ENCODE measurements at places on chromosomes 7 and 10.

DNA sequence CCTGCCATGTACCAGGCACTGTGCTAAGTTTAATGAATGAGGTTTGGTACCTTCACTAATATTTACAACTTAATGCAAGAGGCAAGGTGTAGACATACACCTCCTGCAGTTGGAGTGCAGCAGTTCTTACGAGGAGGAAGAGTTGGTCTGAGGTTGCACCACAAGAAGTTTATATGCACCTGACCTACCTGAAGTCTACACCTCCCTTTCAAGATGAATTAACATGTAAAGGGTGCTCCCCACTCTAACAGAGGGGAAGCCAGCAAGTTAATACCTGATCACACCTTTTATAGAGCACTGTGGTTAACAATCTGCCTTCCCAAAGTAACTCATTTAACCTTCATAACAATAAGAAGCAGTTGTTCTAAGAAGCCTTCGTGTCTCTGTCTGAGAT lies 120.0 kb downstream of the LYZL1 start:
- no peak for DNase-seq

GRCh38 chr10:78757344-78757925 lies 311.3 kb upstream of the ZMIZ1 start:
- DNase-seq = no peak

GRCh38 chr7:142645777-142646176 lies 103.5 kb upstream of the PRSS1 start:
- no peak for DNase-seq

DNA sequence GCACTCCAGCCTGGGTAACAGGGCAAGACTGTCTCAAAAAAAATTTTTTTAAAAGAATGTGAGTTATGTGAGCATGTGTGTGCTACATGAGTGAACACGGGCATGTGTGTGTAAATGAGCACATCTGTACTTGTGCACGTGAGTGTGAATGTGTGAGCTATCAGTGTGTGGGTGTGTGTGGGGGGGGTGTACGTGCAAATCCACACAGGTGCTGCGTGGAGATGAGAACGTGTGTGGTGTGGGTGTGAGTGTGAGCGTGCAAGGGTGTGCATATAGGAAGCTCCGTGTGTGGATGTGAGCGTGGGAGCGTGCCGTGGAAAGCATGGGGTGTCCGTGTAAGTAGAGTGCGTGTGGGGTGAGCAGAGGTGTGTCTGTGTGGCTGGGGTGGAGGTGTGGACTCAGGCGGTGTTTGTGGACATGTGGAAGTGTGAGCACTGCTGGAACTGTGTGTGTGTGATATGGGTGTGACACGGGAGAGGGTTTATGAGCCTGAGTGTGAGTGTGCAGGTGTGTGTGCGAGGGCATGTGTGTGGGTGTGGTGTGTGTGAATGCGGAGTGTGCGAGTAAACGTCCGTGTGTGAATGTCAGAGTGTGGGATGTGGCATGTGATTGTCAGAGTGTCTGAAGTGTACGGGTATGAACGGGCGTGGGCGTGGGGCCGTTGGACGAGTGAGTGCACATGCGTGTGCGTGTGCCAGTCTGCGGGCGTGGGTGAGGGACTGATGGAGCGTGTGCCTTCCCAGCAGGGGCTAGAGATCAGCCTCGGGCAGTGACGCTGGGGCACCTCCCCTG lies 45.9 kb upstream of the TNRC18 start:
- no peak for DNase-seq

- DNase-seq = no peak
Observed at GRCh38 chr10:11355592-11355991, 255.9 kb downstream of the USP6NL start.

- no peak for DNase-seq
Observed at GRCh38 chr10:99234041-99234790, 1.4 kb downstream of the HPSE2 start.

DNA sequence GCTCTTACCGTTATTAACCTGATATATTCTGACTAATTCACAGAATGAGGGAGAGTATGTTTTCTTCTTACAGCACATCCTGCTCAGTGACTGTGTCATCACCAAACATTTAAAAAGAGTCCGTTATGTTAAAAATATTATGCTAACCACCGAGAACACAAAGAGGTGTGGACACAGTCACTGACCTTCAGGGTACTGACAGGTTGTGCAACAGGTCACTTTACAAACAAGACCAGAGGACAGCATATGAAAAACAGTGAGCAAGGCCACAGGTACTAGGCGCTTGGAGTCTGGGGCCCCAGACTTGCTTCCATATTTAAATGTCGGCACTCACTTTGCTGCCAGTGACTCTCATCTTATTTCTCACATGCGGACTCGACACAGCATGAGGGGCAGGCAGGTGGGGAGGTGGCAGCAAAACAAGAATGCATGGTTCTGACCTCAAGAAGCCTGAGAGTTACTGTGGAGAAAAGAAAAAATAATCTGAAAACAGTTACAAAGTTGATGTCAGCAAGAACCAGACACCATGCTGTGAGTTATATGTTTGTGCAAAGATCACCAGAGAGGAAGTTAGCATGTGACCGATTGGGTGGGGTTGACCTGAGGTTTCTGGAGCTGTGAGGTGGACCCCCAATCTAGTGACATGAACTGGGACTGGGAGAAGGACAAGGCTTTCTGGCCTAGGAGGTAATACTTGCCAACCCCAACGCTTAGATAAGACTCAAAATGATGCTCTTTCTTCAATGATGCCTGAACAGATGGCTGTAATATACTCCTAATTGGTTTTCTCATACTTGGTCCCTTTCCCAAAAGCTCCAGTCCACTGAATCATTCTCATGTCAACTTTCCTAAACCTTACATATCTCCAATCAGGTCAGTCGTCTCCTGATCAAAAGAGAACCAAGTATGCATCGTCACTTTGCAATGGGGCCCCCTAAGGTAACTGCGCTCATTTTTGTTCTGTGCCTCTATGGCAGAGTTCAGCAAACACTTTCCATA lies 102.4 kb downstream of the HIPK2 start:
- DNase-seq = no peak

GRCh38 chr10:61503051-61503450 lies 49.9 kb upstream of the TMEM26 start:
- no peak for DNase-seq

DNA sequence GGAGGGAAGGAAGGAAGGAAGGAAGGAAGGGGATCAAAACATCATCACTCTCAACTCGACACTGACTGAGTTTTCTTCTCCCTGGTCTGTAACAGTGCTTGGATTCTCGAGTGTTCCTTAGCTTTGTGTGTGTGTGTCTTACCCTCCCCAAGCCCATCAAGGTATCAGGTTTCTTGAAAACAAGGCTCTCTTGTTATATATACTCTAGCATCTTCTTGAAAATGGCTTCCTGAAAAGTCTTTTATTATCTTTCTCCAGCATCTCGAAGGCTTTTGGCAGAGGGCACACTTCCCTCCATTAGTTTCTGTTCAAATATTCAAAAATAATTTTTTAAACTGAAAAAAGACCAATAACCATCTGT lies 13.4 kb downstream of the SERPINE1 start:
- no peak for DNase-seq

DNA sequence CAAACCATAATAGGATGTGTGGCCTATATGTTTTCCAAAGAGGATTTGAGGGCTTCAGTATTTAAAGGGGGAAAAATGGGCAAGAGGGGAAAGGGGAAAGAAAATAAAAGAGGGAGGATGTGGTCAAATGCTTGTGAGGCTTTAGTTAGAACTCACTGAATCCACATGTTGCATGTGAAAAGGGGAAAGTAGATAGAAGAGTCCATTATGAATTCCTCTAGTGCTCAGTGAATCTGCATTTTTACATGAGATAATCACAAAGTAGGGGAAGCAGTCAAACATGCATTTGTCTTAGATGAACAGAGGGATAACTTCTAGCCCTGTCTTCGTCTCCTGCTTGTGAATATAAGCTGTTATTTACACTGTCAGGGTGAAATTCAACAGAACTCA lies 24.6 kb upstream of the AKAP9 start:
- DNase-seq = no peak

- DNase-seq = no peak
Observed at GRCh38 chr7:101629171-101629570, at the start of gene MYL10. Gene MYL10, minus strand, starts transcription at chr7:101629296. Its CDS starts 178 bp downstream, at chr7:101629118.

GRCh38 chr7:79590391-79590790 lies 136.9 kb upstream of the MAGI2 start:
- DNase-seq = no peak

DNA sequence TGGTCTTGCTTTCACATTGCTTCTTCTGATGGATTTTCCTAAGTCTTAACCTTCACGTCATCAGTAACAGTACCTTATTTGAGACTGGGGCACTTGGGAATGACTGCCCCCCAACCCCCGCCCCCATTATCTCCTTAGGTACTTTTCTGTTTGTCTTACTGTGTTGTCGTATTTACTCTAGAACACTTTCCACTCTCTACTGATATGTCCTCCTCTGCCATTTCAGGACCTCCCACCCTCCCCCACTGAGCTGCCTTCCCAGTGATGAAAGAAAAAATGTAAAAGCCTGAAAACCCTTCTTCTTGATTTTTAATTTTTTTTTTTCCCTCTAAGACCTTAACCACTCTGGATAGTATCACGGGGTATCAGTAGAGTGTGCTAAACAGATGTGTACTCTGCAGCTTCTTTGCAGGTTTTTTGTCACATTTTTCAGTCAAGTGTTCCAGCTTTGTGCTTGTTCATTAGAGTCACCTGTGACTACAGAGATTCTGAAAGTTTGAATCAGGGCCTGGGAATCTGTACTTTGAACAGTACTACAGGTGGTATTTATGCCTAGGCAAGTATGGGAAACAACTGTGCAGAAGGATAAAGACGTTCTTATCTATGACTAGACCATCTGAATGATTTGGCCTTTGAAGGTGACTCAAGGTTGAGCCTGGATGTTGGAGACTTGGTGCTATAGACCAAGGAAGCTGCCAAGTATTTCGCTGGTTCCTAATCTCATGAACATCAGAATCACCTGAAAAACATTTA lies 8.3 kb downstream of the CALU start:
- no peak for DNase-seq

DNA sequence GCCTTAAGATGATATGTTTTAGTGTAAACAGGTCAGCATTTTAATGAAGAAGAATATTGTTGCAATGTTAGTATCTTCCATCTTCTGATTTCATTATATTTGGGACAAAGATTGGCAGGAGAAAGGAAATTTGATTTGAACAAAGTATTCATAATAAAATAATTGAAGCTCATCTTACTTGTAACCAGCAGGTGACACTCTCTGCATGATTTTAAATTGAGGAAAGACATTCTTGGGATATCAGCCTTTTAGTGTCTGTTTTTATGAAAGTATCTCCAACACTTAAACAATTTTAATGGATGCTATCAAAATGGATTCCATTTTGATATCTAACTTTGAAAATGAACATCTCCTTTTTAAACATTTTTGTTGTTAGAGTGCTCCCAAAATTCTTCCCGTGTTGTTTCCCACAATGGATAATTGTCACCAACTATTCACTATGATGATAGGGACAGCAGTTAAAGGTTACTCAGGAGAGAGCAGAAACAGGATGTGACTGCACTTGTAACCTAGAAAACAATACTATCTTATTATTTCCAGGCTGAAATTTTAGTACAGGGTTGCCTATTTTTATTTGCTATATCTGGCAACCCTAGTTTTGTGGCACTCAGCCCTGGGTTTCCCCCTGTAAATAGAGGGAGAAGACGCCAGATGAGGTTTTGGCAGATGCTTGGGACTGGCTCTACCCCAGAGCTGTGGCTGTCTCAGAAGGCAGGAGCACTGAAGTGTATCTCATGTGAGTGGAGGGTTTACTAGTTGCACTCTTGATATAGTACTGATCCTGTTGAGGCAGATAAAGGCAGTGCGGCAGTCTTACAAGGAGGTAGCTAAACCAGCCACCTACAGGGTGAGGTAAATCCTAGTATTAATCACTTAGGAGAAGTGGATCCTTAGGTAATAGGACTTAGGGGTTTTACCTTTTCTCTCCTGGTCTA lies 31.0 kb upstream of the ABCB4 start:
- no peak for DNase-seq

- no peak for DNase-seq
Observed at GRCh38 chr10:72694476-72695369, 2.8 kb downstream of the MCU start.

DNA sequence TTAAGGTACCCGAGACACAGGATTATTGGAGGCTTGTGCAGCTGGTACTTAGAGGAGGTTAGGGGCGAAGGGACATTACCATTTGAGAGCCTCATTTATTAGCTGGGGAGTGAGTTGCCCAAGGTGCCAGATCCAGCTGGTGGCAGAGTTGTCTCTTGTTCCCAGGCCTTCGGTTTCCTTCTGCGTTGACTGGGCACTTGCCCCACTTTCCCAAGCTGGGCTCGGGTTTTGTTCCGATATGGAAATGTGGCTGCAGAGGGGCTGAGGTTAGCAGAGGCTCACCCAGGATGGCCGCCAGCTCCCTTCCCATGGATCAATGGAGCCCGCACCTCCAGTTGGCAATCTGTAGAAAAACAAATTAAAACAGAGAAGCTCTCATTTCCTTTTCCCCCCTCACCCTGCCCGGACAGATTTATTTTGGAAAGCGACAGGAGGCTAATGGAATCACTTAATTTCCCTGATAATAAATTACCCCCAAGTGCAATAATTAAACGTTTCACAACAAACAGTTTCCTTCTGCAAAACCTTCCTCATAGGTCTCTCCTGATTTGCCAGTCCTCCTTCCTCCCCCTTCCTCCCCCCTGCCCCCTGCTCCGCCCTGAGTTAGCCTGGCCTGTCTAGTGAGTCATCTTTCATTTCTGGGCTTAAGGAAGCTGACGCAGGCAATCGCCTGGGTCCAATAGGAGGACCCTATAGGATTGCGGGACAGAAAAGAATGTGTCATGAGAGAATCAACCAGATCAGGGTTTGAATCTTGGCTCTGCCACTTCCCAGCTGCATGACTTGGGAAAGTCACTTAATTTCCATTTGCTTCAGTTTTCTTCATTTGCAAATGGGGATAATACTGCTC lies 51.7 kb downstream of the ADRA2A start:
- no peak for DNase-seq

- DNase-seq = no peak
Observed at GRCh38 chr10:105592468-105592867, 951.4 kb downstream of the SORCS3 start.

DNA sequence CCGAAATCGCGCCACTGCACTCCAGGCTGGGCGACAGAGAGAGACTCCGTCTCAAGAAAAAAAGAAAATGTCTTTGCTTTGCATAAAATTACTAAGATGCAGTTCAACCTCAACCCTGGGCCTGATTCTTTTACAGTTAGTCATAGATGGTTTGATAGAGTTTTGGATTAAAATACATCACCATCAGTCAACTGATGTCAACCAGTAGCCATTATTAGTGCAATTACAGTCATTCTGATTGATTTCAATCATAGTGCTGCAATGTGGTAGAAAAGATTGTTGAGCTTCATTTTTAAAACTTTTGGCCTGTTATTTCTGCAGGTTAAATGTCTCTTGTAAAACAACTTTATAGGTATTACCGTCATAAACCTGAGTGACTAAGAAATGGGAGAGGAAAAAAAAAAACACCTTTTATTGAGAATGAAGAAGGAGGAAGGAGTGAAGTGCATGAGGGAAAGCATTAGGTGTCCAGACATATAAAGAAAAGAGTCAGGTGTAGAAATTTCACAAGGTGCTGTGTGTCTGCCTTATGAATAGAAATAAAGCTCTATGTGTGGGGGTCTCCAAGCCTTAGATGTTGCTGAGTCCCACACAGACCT lies 150.6 kb downstream of the TRIL start:
- DNase-seq = no peak
